ENCODE measurements at places on chromosomes 5 and 9.

DNA sequence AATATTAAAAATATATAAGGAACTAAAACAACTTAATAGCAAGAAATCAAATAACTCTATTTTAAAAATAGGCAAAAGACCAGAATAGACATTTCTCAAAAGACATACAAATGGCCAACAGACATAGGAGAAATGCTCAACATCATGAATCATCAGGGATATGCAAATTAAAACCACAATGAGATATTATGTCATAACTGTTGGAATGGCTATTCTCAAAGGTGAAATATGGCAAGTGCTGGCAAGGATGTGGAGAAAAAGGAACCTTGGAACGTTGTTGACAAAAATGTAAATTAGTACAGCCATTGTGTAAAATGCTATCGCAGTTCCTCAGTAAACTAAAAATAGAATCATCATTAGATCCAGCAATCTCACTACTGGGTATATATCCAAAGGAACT is 468.5 kb downstream of the NFIB start:
- DNase-seq: no peak

DNA sequence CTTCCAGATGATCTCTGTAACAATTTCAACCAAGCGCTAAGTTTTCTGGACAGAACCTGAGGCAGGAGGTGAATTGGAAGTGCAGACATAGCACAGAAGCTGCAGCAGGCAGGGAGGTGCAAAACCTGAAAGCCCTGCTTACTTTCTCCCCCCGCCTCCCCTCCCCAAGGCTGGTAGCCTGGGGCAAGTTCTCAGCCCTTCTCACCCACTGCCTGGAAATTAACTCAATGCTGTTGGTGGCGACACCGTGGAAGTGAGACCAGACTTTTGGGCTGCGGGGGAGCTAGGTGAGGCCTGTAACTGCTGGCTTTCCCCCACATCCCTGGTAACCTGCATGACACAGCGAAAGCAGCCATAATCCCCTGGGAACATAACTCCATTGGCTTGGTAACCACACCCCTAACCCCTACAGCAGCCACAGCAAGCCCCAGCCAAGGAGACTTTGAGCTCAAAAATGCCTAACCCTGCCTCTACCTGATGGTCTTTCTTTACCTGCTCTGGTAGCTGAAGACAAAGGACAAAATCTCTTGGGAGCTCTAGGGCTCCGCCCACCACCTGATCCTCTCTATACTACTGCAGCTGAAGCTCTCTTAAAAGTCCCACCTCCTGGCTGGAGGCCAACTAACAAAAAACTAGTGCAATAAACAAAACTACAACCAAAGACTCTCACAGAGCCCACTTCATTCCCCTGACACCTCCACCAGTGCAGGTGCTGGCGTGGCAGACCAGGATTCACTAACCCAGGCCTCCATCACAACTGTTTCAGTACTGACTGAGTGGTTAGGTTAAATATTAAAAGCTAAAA is 11.9 kb upstream of the OR13C8 start:
- no peak for DNase-seq

GRCh38 chr9:108643731-108644510 is 211.9 kb downstream of the ACTL7B start:
- DNase-seq: no peak

DNA sequence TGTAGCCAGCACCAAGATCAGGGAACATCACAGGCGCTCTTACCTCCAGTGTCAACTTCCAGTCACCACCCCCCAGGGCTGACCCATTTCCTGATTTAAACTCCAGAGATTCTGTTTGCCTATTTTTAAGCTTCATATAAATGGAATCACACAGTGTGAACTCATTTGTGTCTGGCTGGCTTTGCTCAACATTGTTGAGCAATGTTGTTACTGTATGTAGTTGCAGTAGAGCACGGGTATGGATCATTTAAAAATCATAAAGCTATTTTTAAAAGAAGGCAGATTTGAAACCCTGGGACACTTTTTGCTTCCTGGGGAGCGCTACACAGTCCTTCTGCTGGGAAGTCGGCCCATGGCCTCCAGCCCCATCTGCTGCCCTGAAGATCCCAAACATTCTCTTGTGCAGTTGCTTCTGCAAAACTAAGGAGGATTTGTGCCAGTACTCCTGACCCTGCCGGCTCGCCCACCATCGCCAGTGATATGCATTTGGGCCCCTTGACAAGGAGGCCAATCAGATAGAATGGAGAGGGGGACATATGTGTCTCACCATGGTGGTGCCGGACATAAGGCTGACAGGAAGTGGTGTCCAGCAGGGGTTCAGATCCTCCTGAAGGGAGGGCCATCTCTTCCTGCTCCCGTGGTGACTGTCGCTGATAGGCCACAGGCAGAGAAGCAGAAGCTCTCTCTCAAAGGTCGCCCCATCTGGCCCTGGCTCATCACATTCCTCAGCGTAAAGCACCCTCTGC is 13.3 kb downstream of the DCANP1 start:
- DNase-seq: no peak

- no peak for DNase-seq
Observed at GRCh38 chr9:27247756-27248155, 49.2 kb downstream of the EQTN start.

All from NK-92 treated with Interleukin-12 subunit alpha and Interleukin-12 subunit beta, amount 100 ng/mL, for 24 hours (cell line).